Effector memory CD4-positive, alpha-beta T cell (primary cell): ENCODE measurements at places on chromosomes 2 and 18.

DNA sequence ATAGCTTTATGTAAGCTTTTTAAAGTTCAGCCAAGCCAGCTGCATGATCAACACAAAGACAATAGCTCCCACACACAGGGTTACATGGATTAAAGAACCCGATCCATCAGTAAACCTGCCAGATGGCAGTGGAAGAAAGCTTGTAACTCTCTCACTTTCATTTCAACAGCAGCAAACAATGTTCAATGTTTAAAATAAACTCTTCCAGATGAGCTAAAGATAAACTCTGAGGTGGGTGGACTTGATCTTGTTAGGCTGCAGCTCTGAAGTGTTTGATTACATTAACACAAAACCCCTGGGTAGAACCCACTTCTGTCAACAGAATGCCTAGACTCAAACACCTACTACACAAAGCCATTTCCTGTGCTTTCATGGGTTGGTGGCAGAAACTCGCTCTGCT is 13.9 kb downstream of the RDH14 start:
- DNase-seq: no peak

DNA sequence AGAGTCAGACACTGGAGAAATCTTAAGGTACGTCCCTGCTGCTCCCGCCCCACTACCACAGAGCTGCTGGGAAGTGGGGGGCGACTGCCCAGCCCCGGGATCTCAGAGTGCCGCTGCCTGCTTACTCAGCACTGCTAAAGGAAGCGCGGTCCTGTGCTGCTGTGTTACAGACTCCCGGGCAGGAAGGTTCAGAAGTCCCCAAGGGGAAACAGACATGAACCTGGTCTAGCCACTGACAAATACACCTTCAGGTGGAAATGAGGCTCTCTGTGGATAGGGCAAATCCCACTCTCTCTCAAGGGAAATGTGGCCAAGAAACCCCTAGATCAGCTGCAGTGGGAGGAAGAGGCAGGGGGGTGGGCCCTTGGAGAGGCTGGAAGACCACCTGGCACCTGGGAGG is 13.7 kb downstream of the MTERF4 start:
- no peak for DNase-seq

GRCh38 chr18:67301592-67301991 is 214.9 kb downstream of the DSEL start:
- no peak for DNase-seq

GRCh38 chr2:26709323-26710110 is 17.0 kb downstream of the KCNK3 start:
- DNase-seq: no peak
